ENCODE measurements at places on chromosomes 1 and 21. TPM values are rescaled to one million over a fixed set of nuclear protein-coding genes. Genes with fewer than 3 reads are reported as not detected.

Gene LAPTM5
- 153 TPM for total RNA-seq

Gene CHI3L2
- total RNA-seq, result 4.3 TPM

- H3K36me3 ChIP-seq, result peaks cover 14% of the 10 kb centered on the region
- H3K4me3 ChIP-seq, result no peak overlapping the region
- no peaks in the 10 kb centered on the region for H3K27me3 ChIP-seq
- H3K27ac ChIP-seq, result no peak overlapping the region
- no peak for DNase-seq
These were observed 5.0 kb downstream of the GADD45A start for GRCh38 chr1:67690018-67690363.

DNA sequence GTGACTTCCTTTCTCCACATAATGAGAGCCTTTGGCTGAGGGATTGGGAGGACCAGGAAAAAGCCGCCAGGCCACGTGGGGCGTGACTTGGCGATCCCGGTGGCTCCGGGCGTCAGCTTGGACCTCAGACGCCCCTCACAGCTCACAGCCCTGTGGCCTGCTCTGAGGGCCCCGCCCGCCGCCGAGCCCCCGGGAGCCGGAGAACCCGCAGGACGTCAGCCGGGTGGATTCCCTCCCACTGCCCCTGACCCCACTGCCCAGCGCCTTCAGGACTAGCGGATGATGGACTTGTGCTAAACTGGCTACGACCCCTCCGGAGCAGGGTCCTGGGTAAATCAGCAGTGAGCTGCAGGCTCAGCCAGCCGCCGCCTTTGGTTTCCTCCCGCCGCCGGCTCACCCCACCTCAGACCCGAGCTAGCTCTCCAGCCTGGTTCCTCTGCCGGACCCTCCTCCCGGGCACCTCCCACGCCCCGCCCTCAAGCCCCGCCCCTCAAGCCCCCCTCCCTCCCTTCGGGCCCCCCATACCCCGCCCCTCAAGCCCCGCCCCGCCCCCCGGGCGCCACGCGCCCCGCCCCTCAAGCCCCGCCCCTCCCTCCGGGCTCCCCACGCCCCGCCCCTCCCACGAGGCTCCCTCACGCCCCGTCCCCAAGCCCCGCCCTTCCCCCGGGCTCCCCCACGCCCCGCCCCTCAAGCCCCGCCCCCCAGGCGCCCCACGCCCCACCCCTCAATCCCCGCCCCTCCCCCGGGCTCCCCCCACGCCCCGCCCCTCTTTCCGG lies 10.0 kb upstream of the FAAP20 start:
- no peak overlapping the region for H3K27ac ChIP-seq
- no peaks in the 10 kb centered on the region for H3K36me3 ChIP-seq
- no peak for DNase-seq
- H3K4me3 ChIP-seq, result no peak overlapping the region
- H3K27me3 ChIP-seq, result no peaks in the 10 kb centered on the region

DNA sequence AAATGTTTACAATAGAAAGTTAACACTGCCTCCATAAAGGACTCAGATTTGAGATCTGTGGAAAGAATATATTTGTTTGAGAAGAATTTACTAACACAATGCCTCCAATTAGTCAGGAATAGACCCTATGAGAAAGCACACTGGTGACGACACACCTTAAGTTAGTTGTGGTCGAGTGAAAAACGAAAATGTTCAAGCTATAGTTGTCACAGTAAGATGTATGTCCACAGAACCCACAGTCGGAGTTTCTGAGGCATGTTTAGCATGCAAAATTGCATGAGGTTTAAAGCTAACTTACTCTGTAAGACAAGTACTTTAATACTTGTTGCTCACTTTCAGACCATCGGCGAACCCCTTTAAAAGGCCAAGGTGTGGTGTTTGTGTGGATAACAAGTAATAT lies 69.9 kb upstream of the SIPA1L2 start:
- H3K4me1 ChIP-seq, result peaks cover 6% of the 10 kb centered on the region
- H3K4me3 ChIP-seq, result no peak overlapping the region
- no peak for DNase-seq
- H3K27me3 ChIP-seq, result peaks cover 12% of the 10 kb centered on the region
- H3K36me3 ChIP-seq, result no peaks in the 10 kb centered on the region

GRCh38 chr1:213698092-213698702 lies 289.6 kb upstream of the PROX1 start:
- H3K27ac ChIP-seq, result no peak overlapping the region
- H3K36me3 ChIP-seq, result peaks cover 8% of the 10 kb centered on the region
- H3K4me3 ChIP-seq, result no peak overlapping the region
- DNase-seq, result no peak
- no peaks in the 10 kb centered on the region for H3K4me1 ChIP-seq

GRCh38 chr1:191882870-191883269 lies 275.4 kb upstream of the RGS18 start:
- H3K36me3 ChIP-seq, result no peaks in the 10 kb centered on the region
- H3K27ac ChIP-seq, result no peak overlapping the region
- H3K4me1 ChIP-seq, result no peaks in the 10 kb centered on the region
- no peak overlapping the region for H3K4me3 ChIP-seq
- H3K27me3 ChIP-seq, result no peaks in the 10 kb centered on the region

DNA sequence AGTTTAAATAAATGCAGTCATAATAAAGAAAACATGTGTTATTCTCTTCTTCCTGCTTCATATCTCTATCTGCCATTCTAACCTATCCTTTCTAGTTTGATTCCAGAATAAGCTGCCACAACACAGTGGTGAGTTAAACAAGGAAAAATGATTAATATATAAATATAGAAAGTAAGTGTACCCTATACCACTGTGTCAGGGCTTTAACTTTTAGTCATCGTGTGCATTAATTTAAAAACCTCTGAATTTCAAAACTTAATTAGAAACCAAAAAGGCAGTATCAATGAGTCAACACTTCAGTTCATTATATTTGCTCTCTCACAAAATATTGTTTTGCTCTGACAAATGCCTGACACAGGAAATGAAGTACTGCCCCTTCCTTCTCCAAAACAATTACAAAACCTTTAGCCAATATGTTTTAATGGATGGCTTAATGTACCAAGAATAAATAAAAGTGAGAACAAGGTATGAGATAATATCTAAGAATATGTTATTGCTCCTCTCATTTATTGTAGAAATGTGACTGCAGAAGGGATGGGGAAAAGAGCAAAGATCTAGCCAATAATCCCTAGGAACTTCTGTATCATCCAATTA lies 634.8 kb downstream of the KCNT2 start:
- H3K36me3 ChIP-seq, result no peaks in the 10 kb centered on the region
- DNase-seq, result no peak
- no peak overlapping the region for H3K4me3 ChIP-seq
- H3K4me1 ChIP-seq, result no peaks in the 10 kb centered on the region
- no peak overlapping the region for H3K27ac ChIP-seq
